ENCODE measurements at places on chromosomes 5 and 9.
A peak's percentile ranks its signal among the peaks of the same experiment; 100 is the strongest.

DNA sequence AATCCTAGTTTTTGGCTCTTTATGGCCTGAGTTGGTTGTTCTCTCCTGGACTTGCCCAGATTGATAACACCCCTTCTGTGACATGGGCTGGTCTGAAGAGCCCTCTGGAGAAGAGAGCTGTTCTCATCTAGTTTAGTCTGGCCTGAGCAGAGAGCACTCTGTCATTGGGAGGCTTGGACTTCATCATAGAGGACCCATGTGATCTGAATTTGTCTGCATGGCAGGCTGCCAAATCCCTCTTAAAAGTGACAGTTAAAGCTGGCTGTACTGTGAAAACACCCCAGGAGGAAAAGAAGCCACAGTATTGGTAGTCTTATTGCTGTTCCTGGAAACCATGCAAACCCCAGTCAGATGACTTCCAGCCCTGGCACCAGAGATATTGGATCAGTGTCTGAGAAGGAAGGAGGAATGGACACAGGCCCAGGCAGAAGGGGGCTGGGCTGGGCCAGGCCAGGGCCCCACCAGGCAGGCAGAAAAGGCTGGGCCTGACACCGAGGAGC, 3.7 kb upstream of the WDR31 start:
- DNase-seq, result peak; percentile 65

DNA sequence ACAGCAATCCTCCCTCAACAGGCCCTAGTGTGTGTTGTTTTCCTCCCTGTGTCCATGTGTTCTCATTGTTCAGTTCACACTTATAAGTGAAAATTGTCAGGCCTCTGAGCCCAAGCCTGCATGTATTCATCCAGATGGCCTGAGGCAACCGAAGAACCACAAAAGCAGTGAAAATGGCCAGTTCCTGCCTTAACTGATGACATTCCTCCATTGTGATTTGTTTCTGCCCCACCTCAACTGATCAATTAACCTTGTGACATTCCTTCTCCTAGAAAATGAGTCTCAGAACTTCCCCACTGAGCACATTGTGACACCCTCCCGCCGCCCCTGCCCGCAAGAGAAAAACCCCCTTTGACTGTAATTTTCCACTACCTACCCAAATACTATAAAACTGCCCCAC, 17.4 kb upstream of the TRPC7 start:
- DNase-seq, result no peak

GRCh38 chr5:66872736-66873331, 276.6 kb downstream of the MAST4 start:
- no peak for DNase-seq

DNA sequence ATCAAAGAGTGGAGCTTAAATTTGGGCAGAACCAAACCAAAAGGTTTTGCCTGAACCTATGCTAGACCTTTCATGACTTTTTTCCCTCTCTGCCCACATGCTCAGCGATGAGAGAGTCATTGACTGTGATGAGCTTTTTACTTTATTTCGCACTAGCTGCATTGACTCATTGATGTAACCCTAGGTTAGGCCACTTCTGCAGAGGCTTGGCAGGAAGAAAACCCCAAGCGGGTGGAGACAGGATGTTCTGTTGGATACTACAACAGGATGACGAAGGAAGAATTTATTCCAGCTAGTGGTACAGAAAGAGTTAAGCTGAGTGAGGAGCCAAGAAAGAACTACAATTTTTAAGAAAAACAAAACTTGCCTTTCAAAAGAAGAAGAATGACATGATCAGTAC, 18.4 kb downstream of the AGXT2 start:
- peak; percentile 73 for DNase-seq

- DNase-seq, result no peak
Measured at GRCh38 chr5:62043289-62044280, 262.4 kb upstream of the KIF2A start.

DNA sequence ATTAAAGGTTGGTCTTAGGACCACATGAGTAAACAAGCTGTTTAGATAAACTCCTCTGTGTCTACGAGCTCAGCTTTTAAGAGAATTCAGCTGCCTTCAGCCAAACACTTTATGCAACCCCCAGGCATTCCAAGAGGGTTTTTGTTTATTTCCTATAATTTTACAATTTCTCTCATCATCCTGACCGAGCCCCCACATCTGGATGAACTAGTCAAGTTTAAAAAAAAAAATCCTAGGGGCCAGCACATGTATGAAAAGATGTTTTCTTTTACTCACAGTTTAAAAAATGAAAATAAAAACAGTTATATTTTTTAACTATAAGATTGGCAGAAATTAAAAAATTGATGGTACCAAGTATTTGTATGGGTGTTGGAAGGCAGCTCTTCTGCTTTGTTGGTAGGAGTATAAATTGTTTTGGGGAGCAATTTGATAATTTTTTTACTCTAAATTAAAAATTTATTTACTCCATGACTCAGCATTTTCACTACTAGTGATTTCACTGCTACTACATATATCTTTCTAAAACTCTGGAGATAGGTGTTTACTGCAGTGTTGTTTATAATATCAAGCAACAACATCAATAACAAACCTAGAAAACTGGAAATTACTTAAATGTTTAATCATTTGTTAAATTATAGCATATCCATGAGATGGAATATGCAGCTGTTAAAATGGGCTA, 18.1 kb downstream of the YTHDC2 start:
- DNase-seq, result no peak

- DNase-seq, result no peak
Measured at GRCh38 chr5:115579747-115580173, 22.5 kb downstream of the TICAM2 start.

DNA sequence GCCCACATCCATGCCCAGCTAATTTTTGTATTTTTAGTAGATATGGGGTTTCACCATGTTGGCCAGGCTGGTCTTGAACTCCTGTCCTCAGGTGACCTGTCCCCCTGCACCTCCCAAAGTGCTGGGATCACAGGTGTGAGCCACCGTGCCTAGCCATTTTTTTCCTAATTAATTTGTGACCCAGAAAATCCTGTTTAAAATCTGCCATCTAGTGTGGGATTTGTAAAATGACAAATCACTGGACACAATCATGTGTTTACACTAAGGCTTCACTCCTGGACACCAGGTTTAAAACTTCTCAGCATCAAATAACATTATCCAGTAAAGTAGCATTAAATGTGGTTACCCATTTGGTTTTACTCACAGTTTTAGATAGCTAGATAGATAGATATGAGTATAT, 18.6 kb upstream of the KDM4C start:
- no peak for DNase-seq

DNA sequence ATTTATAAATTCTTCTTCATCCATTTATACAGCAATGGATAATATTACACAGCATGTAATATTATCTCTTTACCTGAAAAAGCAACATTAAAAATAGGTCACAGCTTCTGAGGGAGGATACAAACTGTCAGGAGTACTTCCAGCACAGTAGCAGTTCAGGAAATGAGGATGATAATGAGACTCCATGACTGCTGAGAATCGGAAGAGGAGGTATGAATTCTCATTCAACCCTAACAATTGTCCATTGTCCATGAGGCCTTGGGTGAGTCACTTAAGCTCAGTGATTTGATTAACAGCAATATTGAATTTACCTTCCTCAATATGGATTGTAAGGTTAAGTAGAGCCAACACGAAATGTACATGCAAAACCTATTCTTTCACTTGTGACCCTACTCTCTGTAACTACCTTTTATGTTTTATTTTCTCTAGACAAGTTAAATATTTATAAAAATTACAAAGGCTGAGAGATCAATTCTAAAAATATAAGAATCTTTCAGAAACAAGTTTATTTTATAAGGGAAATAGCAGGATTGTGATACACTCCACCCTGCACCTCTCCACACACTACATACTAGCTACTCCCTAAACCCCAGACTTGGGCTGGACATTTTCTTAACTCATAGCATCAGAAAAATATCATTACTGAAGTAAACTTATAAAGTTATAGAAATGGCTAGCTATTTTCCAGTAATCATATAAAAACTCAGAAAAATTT, 159.1 kb upstream of the ACOT12 start:
- peak; percentile 56 for DNase-seq

DNA sequence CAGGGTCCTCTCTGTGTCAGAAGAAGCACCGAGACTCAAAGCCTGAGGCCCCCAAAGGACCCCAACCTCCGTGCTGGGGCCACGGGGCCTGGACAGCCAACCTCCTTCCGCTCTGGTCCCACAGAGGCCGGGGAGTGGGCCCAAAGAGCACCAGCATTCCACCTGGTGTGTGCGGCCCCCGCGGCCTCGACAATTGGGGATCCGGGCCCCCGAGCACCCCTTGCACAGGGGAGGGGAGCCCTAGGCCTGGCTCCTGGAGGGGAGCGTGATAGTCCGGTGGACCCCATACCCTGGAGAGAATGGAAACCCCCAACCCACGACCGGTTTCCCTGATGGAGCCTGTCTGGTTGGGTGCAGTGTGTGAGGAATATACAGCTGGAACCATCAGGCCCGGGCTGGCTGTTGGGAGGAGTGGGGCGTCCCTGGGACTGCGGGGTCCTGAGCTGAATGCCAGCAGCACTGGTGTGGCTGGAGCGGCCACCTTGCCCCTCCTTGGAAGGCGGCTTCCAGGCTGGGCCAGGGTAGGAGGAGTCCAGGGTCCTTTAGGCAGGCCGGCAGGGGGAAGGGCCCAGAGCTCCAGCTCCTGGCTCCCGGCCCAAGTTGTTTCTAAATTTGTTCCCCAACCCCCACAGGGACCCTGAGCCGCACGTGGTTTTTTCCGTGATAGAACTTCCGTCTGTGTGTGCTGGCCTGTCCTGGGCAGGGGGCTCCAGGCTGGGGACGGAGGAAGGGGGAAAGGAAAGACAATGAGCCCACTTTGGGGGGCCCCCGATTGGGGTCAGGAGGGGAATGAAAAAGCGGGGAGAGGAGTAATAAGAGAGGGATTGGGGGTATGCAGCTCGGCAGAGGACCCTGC, 825 bp upstream of the TOR4A start:
- DNase-seq, result peak; percentile 84

GRCh38 chr5:116652903-116653302, 78.3 kb upstream of the SEMA6A start:
- peak; percentile 39 for DNase-seq

GRCh38 chr5:22926574-22926973, 73.4 kb upstream of the CDH12 start:
- DNase-seq, result no peak

GRCh38 chr5:122236270-122237040, 75.6 kb upstream of the SNCAIP start:
- no peak for DNase-seq

DNA sequence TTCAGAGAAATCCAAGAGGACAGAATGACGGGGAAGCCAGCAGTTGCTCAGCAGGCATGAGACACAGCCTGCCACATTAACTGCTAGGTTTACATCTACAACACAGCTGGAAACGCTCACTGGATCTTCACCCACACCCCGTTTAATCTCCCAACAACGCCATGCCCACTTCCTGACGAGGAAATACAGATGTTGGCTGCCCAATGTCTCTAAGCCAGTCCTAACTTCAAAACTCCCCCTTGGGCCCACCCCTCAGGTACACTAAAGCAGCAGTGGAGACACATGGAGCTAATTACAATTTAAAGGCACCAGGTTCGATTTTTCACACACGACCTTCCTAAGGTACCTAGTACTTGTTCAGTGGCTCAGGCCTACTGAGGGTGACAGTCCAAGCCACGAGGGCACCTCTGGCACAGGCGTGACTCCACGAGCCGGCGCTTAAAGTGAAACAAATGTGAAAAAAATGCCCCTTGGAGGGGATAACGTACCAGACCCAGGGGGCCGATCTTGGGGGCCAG, 904 bp downstream of the RPL12 start:
- DNase-seq, result peak; percentile 41

DNA sequence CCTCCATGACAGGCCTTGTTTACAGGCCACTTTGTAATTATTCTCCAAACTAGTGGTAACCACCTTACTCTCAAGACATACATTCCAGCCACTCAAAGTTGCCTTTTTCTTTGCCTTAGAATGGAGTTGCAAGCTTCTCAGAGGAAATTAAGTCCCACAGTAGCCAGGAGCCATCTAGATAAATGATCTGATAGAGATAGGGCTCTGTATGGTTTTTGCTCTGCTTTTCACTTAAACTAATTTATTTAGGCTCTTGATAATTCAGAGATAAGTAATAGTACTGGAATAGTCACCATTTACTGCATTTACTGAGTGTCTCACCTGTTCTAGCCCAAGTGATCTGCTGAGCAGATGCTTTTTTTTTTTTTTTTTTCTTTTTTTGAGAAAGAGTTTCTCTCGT, 7.5 kb downstream of the LARP1 start:
- no peak for DNase-seq

GRCh38 chr9:35335164-35335563, 154.7 kb upstream of the RUSC2 start:
- peak; percentile 71 for DNase-seq

- DNase-seq, result no peak
Measured at GRCh38 chr9:90311811-90312210, 330.8 kb downstream of the DIRAS2 start.

- DNase-seq, result no peak
Measured at GRCh38 chr5:1330847-1331831, 13.8 kb downstream of the CLPTM1L start.

DNA sequence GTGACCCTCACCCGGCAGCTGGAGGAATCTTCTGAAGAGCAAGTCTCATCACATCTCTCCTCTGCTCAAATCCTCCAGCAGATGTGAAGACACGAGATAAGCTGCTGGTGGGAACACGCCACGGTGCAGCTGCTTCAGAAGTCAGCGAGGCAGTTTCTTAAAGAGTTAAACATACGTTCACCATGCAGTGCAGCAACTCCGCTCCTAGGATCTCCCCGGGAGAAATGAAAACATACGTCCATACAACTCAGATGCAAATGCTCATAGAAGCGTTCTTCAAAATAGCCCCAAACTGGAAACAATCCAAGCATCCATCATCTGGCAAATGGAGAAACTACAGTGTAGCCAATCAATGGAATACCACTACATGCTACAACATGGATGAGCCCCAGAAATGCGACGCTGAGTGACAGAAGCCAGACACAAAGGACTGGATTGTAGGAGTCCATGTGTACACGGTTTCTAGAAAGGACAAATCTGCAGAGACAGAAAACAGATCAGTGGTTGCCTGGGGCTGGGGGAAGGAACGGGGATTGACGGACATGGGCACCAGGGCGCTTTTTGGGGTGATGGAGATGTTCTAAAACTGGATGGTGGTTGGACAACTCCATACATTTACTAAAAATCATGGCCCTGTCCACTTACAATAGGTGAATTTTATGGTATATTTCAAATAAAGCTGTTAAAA, 150.6 kb downstream of the COL23A1 start:
- DNase-seq, result no peak

GRCh38 chr5:59660737-59661136, 232.8 kb downstream of the PDE4D start:
- peak; percentile 60 for DNase-seq

GRCh38 chr9:137161558-137162486, 8.0 kb downstream of the LRRC26 start:
- DNase-seq, result no peak

- peak; percentile 34 for DNase-seq
Measured at GRCh38 chr5:135833961-135834638, 363 bp upstream of the SLC25A48 start.

DNA sequence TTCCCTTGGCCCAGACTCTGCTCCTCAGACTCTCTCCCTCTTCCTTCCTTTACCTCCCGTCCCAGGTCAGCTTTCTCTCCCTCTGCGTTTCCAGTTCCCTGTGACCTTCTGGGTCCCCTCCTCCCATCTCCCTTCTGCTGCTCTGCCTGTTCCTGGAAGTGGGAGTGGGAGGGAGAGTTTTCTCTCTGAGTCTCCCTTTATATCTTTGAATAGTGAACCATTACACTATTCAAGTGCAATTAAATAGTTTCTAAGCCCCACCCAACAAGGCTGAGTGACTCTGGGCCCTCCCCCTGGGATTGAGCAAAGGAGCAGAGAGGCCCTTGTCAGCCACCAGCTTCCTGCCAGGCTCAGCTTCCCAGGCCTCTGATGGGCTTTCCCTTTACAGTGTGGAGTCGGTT, 34.8 kb downstream of the THBS4 start:
- DNase-seq, result peak; percentile 17

- DNase-seq, result peak; percentile 99
Measured at GRCh38 chr5:92552206-92553160, 1028.5 kb downstream of the NR2F1-AS1 start.
